ENCODE measurements at places on chromosomes 4 and X.
A peak's percentile ranks its signal among the peaks of the same experiment; 100 is the strongest.

DNA sequence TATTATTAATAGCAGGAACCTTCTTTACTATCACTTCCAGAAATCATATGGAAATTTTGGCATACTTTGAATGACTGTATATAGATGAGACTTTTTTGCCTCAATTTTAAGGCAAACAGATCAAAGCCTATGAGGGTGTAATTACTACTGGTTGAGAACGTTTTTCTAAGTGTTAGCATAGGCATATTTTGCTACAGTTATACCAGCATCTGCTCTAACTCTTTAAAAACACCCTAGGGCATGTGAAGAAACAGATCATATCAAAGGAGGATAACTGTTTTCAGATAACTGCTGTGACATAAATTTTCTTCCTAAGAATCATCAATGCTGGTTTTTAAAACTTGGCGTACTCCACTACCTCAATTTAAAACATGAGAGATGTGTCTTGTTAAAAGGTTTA, 1155.3 kb downstream of the FSTL5 start:
- DNase-seq, result no peak

DNA sequence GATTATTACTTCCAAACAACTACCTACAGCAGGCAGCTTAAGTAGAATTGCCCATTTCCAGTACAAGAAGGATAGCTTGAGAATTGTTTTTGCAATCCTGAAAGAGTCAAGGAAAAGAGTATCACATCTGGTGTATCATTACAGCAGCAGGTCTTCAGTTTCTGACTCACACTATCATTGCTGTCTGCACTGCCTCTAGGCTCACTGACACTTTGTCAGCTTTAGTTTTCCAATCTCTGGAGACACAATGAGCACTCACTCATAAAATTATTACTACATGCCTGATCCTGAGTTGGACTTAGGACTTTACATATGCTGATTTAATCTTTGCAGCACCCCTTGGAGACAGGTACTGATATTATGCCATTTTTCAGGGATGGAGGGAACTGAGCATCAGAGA, 244.6 kb upstream of the BOD1L1 start:
- DNase-seq, result no peak

DNA sequence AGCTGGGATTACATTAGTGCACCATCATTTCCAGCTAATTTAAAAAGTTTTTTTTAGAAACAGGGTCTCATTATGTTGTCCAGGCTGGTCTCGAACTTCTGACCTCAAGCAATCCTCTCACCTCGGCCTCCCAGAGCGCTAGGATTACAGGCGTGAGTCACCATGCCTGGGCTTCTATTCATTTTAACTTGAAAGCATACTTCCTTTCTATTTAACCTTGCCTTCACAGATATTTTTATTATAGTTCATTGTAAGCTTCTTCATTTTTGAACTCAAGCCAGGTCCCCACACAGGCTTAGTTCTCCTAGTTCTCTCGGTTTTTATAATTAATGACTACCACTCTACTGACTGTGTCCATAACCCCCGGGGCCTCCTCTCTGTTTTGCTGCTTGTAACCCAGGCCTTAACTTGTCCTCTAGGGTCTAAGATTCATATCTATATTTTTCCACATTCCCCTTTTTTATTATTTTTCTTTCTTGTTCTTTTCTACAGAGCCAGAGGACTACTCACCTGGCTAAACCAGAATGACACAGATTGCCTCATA, 50.7 kb downstream of the SNX12 start:
- DNase-seq, result no peak

- DNase-seq, result no peak
Observed at GRCh38 chr4:186984105-186984644, 260.5 kb upstream of the FAT1 start.

DNA sequence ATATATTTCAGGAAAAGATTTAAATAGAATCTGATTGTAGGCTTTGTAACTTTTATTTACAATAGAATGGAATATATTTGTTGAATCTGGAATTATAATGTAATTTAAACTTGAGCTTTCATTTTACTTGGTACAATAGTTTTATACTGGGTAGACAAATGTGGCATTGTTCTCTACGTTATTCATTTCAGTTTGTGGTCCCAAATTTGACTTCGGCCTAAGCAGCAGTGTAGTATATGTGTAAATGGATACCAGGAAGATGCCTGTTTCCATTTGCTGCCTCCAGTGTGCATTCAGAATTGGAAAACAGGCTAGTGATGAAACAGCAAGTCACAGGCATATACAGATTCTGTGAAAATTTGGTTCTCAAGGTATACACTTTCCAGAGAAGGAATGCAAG, 77.8 kb downstream of the CLDN22 start:
- DNase-seq, result no peak

- no peak for DNase-seq
Observed at GRCh38 chr4:3409571-3410091, 32.1 kb upstream of the HGFAC start.

DNA sequence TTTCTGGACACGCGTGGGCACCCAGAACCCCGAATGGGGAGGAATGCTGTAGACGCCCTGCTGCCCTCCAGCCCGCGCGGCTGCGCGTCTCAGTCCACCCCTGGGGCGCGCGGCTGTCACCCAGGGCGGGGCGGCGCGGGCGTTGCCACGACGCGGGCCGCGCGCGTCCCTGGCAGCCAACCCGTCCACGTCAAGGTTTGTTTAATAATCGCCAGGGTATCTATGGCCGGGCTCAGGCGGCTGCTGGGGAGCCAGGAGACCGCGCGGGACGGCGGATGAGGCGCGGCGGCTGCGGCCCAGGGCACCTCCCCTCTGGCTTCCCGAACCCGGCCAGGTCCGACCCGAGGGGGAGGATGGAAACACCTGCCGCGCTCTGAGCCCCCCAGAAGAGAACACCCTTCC, at the start of gene SPATA18:
Gene SPATA18 (plus strand): TSS at position 92 of the 402 bp plus-strand sequence. CDS start 401 bp downstream, outside the sequence.
- DNase-seq, result no peak

- DNase-seq, result peak; percentile 14
Observed at GRCh38 chr4:166657261-166657660, 577.0 kb downstream of the SPOCK3 start.

DNA sequence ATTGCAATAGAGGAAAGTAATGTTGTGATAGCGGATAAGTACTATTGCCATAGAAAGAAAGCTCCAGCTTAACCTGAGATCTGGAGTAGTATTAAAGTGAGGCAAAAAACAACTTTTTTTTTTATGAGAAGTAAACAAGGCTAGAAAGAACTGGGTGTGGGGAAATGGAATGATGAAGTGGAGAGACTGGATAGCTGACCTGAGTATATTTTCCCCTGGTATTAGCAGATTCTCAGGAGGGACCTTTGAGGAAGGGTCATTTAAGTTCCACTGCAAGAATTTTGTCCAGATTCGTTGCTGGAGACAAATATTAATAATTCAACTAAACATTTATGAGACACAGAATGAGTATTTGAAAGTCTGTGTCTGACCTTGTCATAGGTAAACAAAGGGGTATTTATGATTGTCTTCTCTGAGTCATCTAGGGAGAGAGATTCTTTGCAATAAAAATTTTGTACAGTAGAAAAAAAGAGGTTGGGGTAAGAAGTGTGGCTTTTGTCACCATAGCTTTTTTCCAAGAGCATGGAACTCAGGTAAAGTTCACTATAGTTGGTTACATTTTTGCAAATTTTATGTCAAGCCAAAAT, 2095.9 kb downstream of the ARAP2 start:
- no peak for DNase-seq

- no peak for DNase-seq
Observed at GRCh38 chr4:23234018-23234417, 541.3 kb downstream of the GBA3 start.

DNA sequence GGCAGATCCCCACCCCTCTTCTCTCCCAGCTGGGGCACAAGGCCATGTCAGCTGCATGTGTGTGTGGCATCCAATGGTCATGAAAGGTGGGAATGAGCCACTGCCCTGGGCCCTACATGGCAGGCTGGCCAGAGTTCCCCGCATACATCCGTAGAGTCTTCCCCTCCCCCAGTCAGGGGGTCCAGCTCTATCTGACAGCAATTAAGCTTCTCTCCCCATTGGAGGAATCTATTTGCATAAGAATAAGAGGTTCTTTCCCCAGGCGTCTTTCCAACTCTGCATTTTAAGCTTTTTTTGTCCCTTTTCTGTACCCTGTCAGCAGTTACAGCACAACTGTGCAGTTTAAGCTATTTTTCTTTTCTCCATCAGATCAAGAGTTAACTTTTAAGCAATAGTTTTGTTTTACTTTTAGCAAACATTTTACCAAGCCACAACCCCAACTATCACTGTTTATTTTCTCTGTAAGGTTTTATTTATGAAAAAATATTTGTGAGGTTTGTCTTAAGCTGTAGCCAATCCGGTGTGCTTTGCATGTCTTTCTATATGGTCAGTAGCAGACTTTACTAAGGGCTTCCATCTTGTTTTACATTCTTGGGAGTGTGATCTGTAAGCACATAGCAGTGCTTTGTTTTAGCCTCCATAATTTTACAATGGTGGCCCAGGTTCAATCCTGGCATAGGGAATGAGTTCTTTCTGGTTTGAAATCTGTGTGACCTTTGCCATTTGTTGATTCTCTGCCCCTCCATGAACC, 28.7 kb downstream of the NLRP2B start:
- no peak for DNase-seq

- no peak for DNase-seq
Observed at GRCh38 chrX:20361081-20361889, 94.6 kb upstream of the RPS6KA3 start.

- DNase-seq, result no peak
Observed at GRCh38 chr4:95106408-95106928, 348.7 kb downstream of the BMPR1B start.

- DNase-seq, result no peak
Observed at GRCh38 chrX:13966793-13967125, 62.9 kb downstream of the GEMIN8 start.

GRCh38 chrX:130561930-130562329, 160.1 kb downstream of the RBMX2 start:
- no peak for DNase-seq

DNA sequence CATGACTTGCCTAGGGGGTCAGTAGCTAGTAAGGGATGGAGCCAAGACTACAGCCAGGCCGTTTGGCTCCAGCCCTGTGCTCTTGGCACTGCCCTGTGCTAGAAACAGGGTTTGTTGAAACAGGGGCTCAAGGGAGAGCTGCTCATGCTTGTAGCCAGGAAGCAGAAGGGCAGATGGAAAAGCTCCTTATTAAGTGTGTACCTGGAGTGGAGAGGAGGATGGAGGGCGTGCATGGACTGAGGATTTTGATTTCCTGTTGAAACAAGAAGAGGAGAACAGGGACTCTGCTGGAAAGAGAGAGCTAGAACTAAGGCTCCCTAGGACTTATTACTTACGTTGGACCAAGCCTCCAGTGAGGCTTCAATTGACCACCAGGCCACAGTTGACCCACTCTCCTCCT, 363.0 kb downstream of the MID1IP1 start:
- DNase-seq, result no peak

- DNase-seq, result no peak
Observed at GRCh38 chr4:122172266-122172665, 20.1 kb downstream of the BLTP1 start.

DNA sequence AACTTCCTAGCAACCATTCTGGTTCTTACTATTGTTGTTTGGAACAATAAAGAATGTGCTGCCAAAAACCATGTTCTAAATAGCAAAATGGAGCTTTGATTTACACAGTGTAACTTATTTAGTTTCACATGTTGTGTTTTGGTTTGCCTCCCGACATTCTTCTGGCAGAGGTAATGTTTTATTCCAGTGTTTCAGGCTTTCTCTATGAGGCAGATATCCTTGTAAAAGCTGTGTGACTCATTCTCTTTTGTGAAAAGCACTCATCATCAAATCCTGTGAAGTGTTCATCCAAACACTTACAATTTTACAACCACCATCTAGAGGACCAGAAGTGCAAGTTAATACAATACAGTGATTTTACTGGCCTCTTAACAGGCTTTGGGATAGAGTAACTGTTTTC, 219.0 kb upstream of the GIMD1 start:
- DNase-seq, result no peak

DNA sequence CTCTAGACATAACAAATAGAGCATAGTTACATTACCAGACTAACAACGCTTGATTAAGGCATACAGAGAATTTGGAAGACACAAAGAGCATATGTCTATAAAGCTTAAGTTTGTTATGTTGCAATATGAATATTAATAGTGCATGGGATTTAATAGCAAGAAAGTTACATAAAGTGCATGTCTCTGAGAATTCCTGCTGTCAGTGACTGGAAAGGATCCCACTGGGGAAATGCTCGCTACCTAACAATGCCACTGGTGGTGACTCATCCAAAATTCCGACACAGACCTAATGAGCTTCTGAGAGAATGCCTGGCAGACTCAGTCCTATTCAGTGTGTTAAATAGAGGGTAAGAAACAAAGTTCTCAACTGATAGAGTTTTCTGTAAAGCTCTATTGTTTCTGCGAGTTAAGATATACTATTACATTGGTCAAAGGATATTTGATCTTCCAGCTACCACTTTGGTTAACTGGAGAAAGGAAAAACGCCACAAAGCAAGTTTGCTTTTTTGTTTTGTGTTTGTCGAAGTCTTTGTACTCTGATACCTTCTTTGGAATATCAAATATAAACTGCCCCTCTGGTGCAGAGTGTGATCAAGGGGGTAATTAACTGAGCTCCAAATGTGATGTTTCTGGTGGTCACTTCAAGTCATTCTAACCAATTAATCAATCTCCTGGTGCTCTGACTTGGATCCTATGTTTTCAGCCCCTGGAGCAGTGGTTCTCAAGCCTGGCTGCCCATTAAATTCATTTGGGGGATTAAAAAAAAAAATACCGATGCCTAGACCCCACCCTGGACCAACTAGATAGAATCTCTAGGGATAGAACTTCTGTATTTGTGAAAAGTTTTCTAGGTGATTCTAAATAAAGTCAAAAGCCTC, 107.9 kb downstream of the PALLD start:
- no peak for DNase-seq

DNA sequence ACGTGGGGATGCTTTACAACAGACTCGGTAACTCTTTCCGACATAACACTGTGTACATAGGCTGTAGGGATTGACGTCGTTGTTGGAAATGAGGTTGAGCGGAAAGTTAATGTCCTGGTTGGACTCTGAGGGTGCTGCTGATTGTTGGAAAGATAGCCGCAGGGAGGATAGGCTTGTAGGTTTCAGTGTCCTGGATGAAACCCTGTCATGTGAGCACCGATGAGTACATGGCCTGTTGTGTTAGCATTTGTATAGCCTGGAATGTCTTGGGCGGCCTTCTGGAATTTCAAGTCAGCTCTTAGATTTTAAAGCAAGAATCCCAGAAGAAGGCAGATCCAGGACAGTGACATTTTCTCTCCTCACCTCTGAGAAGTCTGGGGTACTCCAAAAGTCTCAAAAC, 63.3 kb downstream of the TBC1D14 start:
- DNase-seq, result no peak

Data from AG04449 (cell line).